ENCODE measurements at places on chromosomes 5 and 9.
A peak's percentile ranks its signal among the peaks of the same experiment; 100 is the strongest.

DNA sequence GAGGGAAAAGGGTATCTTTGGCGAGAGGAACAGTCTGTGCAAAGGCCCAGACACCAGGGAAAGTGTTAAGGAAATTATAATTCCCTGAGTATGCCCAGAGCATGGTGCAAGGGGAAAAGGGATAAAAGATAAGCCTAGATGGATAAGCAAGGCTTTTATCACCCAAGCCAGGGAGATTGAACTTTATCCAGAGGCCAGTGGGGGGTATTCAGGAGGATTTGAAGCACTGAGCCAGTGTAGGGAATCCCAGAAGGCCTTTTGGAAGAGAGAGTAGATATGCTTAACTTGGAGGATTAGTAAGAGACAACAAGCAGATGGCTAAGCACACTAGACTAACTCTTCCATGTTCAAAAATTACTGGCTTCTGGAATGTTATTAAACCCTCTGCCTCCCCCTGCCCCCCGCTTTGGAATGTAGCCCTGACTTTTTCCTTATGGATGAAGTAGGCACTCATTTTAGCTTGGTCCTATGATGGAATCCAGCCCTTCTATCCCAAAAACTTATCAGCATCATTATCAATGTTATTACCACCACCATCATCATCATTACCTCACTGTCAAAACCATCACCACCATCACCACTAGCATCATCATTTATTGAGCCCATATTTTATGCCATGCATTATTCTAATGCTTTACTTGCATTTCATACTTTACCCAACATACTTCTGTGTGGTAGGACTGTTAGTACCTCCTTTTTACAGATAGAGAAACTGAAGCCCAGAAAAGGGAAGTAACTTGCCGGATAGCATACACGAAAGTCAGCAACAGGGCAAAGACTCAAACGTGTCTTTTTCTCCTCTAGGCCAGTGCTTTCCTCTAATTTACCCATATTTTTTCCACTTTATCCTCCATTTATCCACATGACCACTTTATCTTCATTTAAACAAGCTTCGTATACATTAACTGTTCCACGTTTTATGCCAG is 237.0 kb downstream of the PAPPA start:
- DNase-seq, result no peak

GRCh38 chr9:35073279-35073612 is 821 bp upstream of the VCP start:
- no peak for DNase-seq

- DNase-seq, result no peak
Measured at GRCh38 chr5:79793722-79794121, 104.1 kb downstream of the CMYA5 start.

GRCh38 chr5:139942243-139942642 is 100.9 kb downstream of the NRG2 start:
- DNase-seq, result no peak

GRCh38 chr9:38707885-38708637 is 11.9 kb downstream of the FAM240B start:
- no peak for DNase-seq

GRCh38 chr9:130662970-130663257 is 1.5 kb upstream of the PRDM12 start:
- DNase-seq, result no peak

DNA sequence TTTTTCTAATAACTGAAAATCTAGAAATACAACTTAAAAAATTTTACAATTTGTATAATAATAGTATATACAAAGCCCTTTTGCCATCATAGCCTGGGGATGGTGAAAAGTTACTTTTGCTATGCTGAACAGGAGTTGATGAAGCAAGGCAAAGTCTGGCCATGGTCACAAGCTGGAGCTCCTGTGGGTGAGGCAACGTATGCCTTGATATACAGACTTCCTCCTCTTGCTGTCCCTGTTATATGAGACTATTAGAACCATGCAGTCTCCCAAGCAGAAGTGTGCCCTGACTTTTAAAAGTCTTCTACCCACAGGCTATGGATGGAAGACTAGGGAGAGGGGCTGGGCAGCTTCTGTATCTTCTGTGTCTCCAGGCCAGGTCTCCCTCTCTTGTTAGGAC is 15.7 kb downstream of the FAM151B start:
- DNase-seq, result no peak

DNA sequence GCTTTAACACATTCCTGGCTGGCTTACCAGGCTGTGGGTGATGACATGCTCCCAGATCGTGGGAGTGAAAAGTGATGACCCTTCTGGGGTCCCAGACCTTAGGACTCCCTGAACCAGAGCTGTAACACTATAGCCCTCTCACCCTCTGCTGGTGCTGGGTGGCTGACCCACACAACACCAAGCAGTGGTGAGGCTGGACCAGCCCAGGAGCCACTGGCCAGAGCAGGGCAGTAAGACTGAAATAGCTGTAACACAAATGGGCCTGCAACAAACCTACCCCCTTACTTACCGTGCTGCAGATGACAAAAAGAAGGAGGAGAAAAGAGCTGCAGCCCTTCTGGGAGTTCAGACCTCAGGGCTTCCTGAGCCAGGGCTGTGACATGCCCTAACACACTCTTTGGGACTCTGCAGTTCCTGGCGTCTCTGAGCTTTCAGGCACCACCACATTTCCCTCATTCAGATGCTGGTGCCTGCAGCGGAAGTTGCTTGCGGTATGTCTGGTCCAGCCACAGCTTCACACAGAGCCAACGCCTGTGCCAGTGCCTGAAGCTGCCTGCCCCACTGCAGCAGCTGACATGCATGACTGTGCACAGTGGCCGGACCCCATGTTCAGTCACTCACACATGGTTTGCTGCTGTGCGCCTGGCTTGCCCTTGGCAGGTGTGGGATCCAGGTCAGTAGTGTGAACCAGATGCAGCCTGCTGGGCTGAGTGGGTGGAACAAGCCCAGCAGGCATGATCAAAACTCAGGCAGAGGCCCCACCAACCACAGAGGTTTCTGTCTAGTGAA is 1247.4 kb downstream of the EFNA5 start:
- DNase-seq, result no peak

GRCh38 chr5:54561651-54562050 is 44.1 kb downstream of the SNX18 start:
- no peak for DNase-seq

GRCh38 chr5:134477462-134478245 is 47.8 kb upstream of the JADE2 start:
- DNase-seq, result no peak

DNA sequence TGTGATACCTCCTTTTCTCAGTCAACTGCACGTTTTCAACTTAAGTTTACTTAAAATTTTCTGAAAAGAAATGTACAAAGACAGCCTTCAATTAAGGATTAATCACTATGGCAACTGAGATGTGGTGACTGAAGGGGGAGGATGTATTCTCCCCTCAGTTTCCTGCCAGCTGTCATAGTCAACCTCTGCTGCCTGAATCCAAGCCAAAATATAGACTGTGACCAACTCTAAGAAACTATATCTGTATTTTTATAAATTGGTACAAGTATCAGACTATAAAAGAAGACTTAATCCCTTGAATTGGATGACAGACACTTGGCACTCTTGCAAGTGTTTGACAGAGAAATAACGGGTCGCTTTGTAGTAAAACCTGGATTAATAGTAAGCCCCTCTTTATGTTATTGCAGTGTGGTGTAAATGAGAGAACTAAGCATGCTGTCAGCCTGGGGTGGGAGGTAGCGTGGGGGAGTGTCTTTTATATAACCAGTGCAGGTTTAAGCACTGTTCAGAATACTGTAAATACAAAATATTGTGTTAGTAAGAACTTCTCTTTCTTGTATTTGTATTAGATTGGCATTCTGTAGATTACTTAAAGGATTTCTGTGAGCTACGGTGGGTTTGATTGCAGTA is 106.4 kb downstream of the ERCC6L2 start:
- DNase-seq, result peak; percentile 76

GRCh38 chr9:17588395-17588794 is 9.5 kb downstream of the SH3GL2 start:
- DNase-seq, result no peak

GRCh38 chr9:111754800-111755199 is 39.9 kb downstream of the SHOC1 start:
- no peak for DNase-seq

GRCh38 chr5:31116466-31117031 is 76.9 kb upstream of the CDH6 start:
- no peak for DNase-seq

DNA sequence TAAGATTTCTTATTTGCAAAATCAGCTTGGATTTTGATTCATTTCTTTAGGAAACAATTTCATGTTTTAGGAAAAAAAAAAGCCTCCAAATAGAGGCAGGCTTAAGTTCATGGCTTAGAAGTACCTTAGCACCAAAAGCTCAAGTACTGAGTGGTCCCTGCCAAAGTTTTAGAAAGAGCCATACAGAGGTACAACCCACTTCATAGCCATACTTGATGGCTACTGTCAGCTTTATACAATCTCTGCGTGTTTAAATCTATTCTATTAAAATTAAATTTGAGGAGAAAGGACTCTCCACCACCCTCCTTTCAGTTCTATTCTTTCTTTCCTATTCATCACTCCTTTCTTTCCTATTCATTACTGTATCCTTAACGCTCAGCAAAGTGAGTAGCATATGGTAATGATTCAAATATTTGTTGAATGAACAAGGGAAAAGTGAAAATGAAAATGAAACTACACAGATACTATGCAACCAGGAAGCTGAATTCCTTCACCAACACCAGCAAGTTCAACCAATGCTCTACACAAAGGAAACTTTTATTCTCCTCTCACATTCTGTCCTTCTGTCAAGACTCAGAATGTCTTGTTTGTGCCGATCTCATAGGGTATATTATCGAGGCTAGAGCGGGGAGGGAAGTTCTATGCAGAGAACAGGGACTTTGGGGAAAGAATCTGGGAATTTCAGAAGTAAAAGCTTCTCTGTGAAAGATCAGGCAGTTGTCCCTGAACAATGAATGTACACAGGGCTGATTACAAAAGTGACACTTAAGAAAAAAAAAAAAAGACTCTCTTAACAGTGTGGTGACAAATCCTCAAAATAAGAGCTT is 138.6 kb upstream of the SPEF2 start:
- no peak for DNase-seq

GRCh38 chr9:98577446-98577845 is 131.3 kb downstream of the GABBR2 start:
- DNase-seq, result no peak

DNA sequence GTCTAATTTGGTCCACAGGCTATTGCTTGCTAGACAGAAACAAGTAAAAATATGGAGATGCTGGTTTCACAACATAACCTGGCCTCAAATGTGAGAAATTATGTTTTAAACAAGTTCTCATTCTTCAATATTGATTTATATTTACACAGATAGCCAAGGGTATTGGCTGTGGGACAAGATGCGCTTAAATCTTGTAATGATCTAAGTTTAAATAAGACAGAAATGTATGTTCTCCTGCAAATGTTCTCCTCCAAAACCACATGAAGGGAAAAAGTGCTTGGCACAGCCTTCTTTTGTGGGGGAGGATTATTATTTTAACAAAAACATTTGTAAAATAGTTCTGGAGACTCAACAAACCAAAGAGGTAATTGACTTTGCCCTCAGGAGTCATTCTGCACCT is 356.0 kb downstream of the DMAC1 start:
- DNase-seq, result no peak

DNA sequence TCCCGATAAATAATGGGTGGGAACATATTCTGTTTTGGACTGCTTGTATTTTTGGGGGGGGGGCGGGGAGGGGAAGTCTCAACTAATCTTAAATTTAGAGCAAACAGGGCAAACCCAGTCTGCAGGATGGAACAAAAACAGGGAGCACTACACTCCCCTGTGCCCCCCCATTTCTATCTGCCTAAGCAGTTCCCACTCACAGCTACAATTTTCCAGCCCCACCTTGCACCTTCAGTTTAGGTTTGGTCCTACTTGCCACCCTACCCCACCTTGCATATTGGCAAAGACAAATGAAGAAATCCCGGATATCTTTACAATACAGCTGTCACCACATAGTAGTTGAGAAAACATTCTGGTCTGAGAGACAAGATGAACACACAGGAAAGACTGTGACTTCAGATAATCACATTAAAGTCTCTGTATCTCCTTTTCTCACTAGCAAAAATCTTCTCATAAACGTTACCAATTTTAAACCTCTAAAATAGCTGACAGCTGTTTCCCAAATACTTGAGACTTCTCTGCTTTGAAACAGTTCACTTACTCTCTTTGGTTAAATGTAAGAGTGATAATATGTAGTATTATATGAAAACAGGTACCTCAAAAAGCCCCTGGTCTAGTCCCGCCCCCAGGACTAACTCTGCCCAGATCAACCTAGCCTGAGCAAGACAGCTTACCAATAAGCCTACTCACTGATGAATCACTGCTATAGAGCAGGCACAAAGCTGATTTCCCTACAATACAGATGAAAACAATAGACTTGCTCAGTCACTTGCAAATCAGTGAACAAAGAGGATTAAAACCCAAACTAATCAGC is 5.2 kb upstream of the RAPGEF6 start:
- no peak for DNase-seq

DNA sequence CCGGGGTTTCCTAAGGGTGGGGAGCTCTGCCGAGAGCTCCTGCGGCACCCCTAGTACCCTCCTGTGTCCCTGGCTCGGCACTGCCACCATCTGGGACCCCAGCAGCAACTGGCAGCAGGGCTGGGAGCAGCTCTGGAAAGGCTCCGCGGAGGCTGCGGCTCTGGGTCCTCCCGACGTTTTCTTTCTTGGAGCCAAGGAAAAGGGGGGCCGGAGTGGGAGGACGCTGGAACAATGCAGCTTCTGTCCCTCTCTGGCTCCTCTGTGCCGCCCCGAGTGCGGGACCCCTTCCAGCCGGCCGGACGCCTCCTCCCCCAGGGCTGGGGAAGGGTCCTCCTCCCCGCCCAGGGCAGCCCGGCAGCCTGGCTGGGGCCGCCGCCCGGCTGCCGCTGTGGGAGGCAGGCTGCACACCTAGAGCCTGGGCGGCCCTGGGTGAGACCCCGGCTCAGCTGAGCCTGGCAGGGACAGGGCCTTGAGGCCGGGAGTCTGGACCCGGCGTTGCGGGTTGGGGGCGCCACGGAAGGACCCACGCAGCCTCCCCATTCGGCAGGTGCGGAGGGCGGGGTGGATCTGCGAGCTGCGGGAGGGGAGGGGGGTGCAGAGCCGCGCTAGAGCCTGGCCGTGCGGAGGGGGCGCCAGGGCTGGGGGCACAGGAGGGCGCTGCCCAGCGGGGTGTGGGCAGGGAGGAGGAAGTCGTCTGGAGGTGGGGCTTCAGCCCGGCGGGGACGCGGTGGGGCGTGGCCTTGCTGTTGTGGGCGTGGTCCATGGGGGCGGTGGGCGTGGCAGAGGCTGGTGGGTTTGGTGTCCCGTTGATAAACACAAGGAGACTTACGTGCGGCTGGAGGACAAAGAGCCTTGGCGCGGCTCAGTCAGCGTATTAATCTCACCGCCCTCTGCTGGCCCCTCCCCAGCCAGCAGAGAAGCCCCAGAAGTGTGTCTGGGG is 15.1 kb downstream of the GPSM1 start:
- no peak for DNase-seq

- no peak for DNase-seq
Measured at GRCh38 chr9:29866556-29866955, 2293.3 kb upstream of the C9orf72 start.
